ENCODE measurements at places on chromosomes 3 and 15.

DNA sequence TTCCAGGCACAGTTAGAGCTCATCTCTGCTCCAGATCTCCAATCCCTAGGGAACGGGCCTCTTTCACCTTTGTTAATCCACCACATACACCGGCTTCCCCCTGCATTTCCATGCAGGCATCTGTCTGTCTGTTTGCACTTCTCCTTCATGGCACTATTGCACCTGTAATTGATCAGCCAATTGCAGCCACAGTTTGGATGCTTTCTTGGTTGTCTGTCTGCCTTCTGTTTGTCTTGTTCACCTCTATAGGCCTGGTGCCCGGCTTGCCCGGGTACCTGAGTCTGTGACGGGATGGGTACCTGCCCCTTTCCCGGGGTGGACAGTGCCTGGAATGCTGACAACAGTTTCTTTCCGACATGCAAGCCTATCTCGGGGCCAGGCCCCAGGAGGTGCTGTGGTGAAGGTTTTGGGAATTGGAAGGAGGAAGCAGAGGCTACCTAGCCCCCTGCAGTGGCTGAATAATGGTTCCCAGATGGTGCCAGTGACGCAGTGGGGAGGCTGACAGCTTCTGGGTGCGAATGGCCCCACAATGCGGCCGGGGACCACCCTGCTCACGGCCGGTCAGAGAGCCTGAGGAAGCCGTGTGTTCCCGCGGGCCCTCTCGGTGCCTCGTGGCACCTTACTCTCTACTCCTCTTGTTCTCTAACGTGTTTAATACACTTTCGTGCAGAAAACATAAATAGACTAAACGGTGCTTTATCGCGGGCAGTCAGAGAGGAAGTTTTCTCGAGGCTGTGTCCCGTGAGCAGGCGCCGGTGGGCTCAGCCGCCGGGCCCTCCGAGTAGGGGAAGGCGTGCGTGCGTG, 31.3 kb upstream of the RAB6B start:
- no peak for DNase-seq

DNA sequence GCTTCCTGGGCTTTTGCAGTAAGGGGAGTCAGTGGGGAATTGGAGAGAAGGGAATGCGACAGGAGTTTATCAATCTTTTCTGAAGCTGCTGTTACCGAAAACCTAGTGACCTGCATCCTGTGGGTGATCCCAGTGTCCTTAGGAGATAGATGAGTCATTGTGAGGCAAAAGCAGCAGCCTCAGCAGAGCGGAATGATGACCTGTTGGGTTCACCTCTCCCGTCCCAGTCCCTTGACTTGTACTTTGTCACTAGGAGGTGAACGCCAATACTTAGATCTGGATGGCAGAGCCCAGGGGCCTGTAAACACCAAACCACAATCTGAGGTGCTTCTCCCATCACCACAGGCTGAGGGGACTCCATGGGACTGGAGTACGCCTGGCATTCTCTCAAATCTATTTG, 17.9 kb downstream of the CDAN1 start:
- no peak for DNase-seq

DNA sequence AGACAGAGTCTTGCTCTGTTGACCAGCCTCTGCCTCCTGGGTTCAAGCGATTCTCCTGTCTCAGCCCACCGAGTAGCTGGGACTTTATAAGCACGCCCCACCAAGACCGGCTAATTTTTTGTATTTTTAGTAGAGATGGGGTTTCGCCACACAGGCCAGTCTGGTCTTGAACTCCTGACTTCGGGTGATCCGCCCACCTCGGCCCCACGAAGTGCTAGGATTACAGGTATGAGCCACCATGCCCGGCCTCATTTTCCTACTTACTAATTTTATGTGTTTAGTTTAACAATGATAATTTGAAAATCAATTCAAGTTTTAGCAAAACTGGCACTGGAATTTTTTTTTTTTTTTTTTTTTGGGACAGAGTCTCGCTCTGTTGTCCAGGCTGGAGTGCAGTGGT, 336.5 kb downstream of the LPP start:
- DNase-seq = no peak

DNA sequence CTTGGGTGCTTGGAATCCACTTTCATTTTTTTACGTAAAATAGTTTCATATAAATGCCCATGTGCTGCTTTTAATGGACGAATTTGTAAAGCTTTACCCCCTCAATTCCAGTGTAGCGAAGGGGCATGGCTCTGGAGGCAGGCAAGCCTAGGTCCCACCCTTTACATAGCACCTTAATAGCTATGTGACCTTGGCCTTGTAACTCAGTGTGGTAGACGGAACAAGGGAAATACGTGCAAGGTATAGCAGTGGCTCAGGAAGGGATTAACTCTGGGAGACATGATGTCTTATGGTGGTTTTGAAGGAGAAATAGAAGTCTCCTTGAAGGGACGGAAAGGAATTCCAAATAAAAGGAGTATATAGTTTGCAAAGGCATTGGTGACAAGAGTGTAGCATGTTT, 1.4 kb downstream of the SEC61A1 start:
- no peak for DNase-seq

DNA sequence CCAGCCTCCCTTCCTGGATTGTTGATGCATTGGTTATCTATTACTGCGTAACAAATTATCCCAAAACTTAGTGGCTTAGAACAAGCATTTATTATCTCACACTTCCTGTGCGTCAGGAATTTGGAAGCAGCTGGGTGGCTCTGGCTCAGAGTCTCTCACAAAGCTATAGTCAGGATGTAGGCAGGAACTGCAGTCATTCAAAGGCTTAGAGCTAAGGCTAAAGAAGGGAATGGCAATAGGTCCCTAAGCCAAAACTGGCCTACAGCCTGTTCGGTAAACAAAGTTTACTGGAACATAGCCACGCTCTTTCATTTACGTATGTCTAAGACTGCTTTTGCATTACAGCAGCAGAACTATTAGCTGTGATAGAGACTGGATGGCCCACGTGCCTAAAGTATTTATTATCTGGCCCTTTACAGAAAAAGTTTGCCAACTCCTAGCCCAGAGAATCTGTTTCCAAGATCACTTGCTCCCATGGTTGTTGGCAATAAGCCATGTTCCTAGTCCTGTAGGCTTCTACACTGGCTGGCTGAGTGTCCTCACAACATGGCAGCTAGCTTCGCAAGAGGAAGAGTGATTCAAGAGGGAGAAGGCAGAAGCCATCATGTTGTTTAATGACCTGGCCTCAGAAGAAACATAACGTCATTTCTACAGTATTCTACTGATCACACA, 132.4 kb downstream of the SNRK start:
- DNase-seq = no peak

DNA sequence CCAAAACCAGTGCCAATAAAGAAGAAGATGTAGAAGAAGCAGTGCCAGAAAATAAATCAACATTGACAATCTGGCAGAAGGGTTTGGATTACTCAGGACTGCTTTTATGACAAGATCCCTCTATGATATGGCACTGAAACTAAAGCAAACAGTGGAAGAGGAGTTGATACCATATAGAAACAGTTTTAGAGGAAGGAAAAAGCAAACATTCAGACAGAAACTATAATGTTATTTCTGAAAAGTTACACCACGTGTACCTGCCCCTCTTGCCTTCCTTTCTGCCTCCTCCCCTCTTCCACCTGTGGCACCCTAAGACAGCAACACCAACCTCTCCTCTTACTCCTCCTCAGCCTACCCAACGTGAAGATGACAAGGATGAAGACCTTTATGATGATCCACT, 63.0 kb downstream of the SFMBT1 start:
- no peak for DNase-seq

DNA sequence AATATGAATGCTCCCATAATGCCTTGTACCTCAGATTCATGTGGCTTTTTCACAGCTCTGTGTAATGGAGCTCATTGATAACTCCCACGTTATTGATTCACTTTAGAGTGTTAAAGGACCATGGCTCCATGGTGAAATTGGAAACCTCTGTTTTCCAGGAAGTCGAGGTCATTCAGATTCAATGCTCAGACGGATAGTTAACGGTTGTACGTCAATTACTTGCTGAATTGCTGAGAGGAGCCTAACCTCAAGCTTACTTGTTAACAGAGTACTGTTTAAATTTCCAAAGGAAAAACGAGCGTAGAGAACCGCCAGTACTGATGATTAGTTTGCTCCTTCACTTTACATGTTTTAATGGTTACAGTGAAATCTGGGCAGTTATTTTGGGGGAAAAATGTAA, 11.1 kb downstream of the ABHD17C start:
- no peak for DNase-seq

DNA sequence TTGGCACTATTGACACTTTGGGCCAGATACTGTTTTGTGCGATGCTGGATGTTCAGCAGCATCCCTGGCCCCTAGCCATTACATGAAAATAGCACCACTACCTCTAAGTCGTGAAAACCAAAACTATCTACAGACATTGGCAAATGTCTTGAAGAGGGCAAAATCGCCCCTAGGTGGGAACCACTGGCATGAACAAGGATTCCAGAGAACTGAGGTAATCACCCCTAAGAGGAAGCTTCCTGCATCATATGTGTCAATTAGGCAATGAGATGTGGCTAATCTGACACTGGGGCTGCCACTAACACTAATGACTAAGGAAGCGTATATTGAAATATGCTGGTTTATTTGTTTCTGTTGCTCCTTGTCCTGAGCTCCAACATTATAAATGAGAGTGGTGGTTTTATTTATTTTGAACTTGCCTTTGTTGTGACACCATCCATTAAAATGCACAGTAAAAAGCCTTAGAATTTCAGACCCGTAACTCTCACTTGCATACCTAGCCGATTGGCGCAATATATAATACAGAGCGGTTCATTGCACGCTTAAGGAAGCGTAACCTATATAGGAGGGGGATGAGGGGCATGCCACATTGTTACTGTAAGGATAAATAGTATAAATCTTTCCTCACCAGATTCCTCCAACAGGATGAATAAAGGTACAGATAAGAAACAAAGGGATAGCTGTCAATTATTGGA, 299.8 kb upstream of the CNTN4 start:
- DNase-seq = no peak

DNA sequence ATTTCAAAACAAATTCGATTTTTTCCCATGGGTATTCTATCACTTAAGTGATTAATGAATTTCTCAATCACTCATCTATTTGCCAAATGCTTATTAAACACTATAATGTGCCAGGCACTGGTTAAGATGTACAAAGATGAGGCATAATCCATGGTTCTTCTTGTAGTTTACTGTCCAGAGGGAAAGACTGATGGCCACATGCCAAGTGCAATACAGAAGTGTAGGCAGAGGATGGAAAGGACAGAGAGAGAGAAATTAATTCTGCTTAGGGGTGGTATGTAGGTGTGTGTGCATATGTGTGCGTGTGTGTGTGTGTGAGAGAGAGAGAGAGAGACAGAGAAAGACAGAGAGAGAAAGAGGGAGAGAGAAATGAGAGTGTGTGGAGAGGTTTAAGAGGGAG, 120.8 kb upstream of the CCNL1 start:
- DNase-seq = no peak

GRCh38 chr3:14319654-14320182, 82.7 kb upstream of the SLC6A6 start:
- no peak for DNase-seq

DNA sequence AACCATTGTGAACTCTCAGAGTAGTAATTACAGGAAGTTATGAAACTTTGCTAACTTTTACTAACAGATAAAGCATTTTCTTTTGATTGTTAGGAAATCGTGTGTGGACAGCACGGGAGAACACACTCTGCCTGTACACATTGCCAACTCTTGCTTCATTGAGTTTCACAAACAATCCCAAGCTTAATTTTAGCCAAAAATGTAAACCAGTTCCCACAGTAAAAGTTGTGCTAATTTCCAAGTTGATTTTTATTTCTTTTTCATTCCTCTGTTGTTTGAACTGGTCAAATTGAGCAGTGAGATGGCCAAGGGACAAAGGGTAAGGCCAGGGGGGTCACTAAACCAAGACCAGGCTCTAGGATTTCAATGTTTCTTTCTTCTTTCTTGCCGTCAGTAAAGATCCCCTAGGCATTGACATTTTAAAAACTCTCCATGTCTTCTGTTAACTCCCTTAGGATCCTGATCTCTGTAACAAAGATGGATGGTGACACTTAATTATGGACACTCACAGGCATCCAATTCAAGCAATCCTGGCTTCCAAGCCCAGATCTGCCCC, 414.9 kb downstream of the RBMS3 start:
- DNase-seq = no peak

GRCh38 chr15:71385026-71385425, 269.8 kb downstream of the THSD4 start:
- DNase-seq = no peak

Measured in dorsolateral prefrontal cortex (tissue), 122 donors.